ENCODE measurements at places on chromosomes 16 and 17.

DNA sequence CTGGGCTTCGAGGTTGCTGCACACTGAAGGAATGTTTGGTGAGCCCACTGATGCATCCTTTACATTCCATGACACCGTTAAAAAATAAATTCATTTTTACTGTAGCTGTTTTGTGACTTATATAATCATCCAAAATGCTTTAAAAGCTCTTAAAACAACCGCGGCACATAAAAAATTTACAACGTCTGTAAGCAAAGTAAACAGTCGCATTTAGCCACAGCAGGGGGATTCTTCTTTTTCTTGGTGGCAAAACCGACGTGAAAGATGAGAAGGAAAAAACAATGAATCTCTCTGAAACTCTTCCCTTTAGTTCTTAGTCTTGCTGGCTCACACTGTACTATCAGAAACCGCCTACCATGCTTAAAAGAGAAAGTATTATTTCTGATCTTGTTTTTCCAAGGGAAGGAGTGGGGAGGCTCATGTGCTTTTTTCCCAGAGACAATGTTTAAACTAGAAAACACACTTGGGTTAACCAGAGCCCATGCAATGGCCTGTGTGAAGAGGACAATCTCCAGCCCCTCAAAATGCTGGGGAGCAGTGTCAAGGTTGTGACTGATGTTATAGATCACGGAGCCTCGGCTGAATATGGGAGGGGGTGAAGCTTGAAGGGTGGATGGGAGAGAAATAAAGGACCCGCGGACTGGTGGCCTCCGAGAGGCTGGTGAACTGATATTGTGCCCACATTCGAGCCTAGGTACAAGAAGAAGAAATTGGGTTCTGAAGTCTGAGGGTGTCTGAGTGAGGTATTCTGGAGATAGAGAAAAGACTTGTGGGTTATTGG lies 91.1 kb downstream of the IRF8 start:
- DNase-seq: no peak

- no peak for DNase-seq
Observed at GRCh38 chr16:3086596-3087242, 12.4 kb downstream of the ZSCAN10 start.

- no peak for DNase-seq
Observed at GRCh38 chr16:15141586-15141985, 47.5 kb upstream of the RRN3 start.

DNA sequence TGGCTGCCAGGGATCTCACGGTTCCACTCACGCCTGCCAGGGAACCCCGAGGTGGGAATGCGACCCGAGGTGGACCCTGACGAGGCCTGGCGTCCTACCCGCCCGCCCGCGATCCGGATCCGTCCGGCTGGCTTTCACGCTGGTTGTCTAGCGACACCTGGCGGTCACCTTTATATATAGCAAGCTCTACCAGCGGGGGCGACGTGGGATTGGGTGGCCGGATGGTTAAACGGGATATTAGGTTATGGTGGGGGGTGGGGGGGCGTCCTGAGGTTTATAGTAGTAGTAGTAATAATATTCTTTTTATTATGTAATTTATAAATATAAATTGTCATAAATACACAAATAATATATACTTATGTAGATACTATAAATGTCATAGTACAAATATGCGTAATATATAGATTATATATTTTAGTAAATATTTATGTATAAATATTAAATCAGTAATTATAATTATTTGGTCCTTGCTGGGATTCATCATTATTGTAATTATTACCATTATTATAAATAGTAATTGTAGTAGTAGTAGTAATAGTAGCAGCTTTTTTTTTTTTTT lies 136.9 kb downstream of the KCNJ12 start:
- no peak for DNase-seq

- DNase-seq: no peak
Observed at GRCh38 chr17:6290488-6291196, 144.3 kb downstream of the AIPL1 start.

- no peak for DNase-seq
Observed at GRCh38 chr17:80783971-80784370, 207.7 kb upstream of the CHMP6 start.

- no peak for DNase-seq
Observed at GRCh38 chr16:8194794-8195193, 395.5 kb downstream of the TMEM114 start.
